ENCODE measurements at places on chromosomes 5 and 9.

- DNase-seq = no peak
Measured at GRCh38 chr5:88872971-88873370, 10.0 kb downstream of the MEF2C start.

DNA sequence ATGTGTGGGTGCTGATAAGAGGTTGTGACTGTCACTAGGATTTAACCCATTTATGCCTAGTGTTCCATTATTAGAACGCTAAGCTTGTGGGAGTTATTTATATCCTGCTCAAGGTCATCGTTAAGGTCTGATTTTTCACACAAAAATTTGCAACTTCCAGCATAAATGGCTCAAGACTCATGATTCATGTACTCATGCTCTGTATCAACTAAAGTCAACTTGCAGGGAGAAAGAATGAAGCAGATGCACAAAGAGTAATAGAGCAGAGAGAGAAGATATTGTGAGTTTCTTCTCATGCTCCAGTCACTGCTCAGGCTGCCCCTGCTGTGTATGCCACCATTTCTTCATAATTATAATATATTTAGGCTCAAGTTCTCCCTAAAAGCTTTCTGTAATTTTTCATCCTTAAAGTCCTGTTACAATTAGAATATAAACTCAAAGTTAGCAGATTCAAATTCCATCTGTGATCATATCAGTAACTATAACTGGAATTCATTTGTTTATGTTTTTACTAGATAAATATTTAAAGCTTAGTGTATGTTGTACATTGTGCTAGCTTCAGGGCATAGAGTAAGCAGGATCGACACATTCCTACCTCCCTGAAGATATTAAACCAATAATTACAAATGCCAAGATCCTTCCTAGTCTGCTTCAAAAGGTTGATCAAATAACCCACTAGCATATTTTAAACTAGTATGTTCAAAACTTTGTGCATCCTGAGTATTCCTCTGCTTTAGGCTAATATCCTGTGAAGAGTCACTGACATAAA is 136.7 kb downstream of the NUDT12 start:
- DNase-seq = no peak

DNA sequence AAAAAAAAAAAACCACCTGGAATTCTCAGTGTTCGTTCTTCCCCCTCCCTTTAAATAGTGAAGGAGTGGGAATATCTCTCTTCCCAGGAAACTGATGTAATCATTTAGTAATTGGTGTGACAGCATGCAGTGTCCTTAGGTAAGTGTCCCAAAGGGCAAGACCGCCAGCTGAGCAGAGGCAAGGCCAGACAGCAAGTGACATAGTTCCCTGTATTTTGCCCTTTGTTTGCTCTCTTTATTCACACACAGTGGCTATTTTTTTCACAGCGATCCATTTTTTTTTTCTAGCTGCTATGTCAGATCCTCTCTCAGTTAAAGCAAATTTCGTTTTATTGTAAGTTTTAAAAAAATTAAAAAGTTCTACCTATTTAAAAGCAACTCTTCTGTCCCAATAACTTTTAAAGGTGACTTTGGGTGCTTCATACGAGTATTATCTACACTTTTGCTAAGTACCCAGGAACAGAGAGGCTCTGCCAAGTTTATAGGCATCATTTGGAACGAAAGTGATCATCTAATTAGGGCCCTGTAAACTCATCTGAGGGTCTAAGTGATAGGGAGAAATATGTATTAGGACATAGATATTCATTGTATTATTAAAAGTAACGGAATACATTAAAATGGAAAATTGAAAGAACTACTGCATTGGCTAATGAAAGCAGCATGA is 98.2 kb upstream of the ALDH1A1 start:
- peak; percentile 41 for DNase-seq

DNA sequence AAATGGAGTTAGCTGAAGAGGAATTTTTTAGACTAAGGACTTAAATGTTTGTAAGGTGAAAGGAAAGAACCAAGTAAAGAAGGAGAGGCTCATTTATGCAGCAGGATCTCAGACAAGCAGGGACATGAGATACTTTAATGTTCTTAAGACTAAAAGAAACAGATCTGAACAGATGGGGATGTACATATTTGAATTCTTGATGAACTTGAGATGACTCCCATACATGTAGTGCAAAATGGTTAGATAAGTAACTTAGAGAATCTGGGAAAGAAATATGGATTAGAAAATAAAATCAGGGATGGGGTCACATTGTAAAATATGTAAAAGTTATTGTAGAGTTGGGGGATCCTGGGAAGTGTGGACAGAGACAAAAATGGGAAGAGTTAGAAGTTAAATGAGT is 27.1 kb upstream of the PSAT1 start:
- DNase-seq = no peak

GRCh38 chr5:10222326-10222725 is 27.4 kb downstream of the ATPSCKMT start:
- no peak for DNase-seq

- DNase-seq = no peak
Measured at GRCh38 chr5:112511920-112512319, 92.8 kb upstream of the EPB41L4A start.

DNA sequence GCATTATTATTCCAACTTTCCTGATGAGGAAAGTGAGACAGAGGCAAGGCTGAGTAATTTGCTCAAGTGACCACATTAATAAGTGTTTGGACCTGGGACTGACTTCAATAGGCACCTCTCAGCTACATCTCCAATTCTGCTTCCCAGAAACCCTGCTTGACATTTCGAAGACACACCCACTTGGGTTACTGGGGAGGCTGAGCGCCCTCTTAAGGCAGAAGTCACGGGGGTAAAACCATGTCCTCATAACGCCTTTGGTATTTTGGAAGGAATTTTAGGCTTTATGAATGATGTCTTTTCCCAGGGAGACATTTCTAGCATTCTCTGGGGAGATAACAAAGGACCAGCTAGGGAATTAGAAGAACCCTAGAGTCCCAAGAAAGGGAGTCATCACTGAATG is 53.3 kb downstream of the TRPC7 start:
- DNase-seq = no peak

DNA sequence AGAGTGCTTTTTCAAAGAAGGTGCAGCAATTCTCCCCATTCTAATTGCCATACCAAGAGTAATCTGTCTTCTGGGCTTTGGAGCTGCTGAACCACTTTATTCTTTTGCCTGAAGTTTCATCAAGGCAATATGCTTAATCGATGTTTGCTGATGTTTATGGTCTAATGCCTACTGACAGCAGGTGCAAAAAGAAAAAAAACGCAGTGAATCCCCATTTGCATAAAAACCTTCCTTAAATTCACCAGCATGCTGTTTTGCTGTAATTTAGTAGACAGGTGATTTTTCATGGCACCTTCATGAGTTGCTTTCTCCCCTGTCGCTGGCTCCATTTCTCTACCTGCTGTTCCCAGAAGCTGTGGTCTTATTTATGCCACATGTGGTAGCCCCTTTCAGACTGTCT is 83.1 kb upstream of the MAST4 start:
- DNase-seq = no peak

GRCh38 chr5:39076757-39077728 is 2.8 kb upstream of the RICTOR start:
- no peak for DNase-seq

DNA sequence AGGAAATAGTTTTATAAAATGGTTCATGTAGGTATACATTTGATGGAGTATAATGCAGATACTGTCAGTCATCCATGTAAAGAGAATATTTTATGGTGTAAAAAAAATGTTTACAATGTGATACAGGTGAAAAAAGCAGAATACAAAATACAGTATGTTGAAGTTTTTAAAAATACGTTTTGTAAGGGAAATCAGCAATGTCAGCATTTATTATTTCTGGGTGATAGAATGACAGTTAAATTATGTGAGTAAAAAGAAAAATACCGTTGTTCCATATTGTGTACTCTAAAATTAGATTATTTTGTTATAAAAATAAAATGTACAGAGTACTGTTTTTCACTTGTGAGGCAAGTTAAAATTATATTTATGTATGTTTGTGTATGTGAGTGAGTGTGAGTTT is 69.0 kb downstream of the UBE2R2 start:
- DNase-seq = no peak

- no peak for DNase-seq
Measured at GRCh38 chr5:26579712-26580111, 458.7 kb downstream of the CDH9 start.

DNA sequence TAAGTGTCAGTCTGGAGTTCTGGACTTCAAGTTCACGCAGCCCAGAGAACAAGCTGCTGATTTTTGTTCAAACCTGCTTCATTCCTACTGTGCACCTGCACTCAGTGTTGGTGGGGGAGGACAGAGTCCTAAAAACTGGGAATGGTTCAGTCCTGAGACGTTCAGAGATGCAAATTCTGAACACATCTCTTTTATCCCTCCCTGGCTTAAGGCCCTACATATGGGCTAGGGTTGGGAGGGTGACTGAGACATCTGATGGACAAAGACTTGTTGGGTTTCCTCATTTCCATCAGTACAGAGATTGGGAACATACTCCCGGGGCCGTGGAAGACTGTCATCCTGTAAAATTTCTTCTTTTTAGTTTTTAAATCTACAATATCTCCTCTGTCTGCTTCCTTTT is 83.0 kb upstream of the TTC23L start:
- DNase-seq = no peak

- no peak for DNase-seq
Measured at GRCh38 chr5:141780952-141781781, 97.0 kb downstream of the PCDH1 start.

DNA sequence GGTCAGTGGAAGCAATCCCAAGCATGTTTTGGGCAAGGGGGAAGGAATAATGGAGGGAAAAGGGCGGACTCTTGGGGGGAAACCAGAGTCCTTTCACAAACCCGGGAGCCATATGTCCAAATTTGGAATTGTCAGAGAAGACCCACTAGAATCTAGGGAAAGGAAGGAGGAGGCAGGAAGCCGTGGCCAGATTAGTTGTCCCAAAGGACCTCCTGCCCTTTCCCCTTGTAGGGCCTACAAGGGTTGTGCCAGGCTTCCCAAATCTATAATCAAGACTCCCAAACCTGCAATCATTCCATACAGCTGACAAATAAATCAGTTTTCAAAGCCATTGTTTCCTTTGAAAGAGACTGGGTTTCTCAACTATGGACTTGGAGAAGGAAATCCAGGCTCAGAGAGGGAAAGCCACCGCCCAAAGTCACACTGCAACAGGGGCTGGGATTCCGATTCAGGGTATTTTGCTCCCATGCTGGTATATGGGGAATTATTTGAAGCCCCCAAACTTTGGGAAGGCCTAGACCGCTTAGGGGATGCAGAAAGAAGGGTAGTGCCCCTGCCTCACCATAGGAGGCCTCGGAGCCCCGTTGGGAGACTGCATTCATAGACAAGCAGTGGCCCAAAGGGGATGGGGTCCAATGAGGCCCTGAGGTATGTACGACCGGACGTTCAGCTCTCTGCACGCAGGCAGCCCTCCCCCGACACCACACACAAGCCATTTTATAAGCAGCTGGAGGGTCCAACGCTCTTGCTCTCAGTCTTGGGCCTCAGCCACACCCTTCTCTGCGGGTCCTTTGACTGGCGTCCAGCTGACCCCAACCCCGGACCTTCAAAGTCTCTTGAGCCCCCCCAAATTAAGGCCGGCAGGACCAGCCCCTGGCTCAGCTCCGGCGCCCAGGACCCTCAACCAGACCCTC is 815 bp downstream of the ANXA6 start:
- DNase-seq = no peak

GRCh38 chr9:34994260-34994899 is 4.8 kb downstream of the DNAJB5 start:
- DNase-seq = peak; percentile 72

GRCh38 chr5:41683181-41683580 is 172.8 kb upstream of the PLCXD3 start:
- DNase-seq = no peak

GRCh38 chr9:115116421-115117284 is 1.3 kb downstream of the TNC start:
- DNase-seq = no peak

- DNase-seq = no peak
Measured at GRCh38 chr9:91488341-91488740, 64.7 kb upstream of the NFIL3 start.

GRCh38 chr9:38393128-38393796 is 760 bp downstream of the ALDH1B1 start:
- no peak for DNase-seq

DNA sequence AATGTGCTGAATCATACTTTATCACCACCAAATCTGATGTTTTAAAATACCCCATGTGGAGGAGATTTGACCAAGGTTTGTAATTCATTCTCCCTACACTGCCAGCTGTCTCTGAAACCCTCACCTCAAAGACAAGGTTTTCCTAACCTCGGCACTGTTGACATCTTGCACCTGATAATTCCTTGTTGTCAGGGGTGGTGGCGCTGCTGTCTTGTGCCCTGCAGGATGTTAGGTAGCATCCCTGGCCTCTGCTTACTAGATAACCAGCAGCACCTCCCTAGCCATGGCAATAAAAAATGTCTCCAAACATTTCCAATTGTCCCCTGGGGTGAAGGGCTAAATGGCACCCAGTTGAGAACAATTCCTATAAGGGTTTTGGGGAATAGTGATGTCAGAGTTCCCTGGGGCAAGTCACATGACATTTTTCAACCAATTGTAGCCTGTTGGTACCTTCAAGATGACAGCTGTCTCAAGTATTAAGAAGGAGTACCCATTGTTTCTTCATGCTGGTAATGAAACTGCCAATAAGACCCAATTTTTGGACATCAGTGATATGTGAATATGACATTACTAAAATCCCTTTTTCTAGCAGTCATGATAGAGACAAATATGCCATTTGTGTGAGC is 160.6 kb upstream of the PLCXD3 start:
- DNase-seq = peak; percentile 49

- no peak for DNase-seq
Measured at GRCh38 chr5:115713408-115713807, 87.6 kb upstream of the TMED7 start.

DNA sequence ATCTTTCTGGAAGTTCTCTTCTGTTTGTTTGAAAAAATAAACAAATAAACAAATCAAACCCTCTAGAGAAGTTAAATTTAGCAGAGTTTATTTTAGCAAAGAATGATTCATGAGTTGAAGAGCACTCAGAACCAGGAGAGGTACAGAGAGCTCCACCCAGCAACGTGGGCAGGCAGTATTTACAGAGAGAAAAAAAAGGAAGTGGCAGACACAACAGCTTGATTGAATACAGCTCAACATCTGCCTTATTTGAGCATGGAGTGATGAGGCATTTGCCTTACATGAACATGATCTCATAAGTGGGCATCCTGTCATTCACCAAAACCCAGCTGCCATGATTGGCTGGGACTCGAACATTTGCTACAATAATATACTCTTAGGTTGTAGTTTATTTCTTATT is 381.6 kb upstream of the ADAMTS16 start:
- no peak for DNase-seq

DNA sequence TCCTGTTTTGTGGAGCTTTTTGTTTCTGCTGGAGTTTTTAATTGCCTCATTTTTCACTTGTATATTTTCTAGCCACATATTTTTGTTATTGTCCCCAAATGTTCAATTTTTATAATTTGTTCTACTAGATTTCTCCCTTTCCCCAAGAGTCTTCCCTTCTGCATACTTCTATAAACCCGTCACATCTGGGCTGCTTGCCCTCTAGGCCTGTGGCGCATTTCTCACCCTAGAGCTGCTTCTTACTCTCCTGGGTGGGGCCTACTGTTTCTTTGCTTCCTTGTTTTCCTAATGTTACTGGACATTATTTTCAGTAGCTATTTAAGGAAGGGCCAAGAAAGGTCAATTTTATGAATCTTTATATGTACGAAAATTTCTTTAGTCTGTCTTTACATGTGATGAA is 51.5 kb downstream of the NXNL2 start:
- no peak for DNase-seq

Measured in SK-N-DZ (cell line).